ENCODE measurements at places on chromosomes 7 and 10.

GRCh38 chr7:2195400-2196246 is 37.1 kb downstream of the MAD1L1 start:
- no peak for DNase-seq

- DNase-seq, result no peak
Measured at GRCh38 chr7:139471740-139472353, 11.6 kb downstream of the KLRG2 start.

GRCh38 chr7:151824373-151824933 is 52.5 kb downstream of the PRKAG2 start:
- no peak for DNase-seq

DNA sequence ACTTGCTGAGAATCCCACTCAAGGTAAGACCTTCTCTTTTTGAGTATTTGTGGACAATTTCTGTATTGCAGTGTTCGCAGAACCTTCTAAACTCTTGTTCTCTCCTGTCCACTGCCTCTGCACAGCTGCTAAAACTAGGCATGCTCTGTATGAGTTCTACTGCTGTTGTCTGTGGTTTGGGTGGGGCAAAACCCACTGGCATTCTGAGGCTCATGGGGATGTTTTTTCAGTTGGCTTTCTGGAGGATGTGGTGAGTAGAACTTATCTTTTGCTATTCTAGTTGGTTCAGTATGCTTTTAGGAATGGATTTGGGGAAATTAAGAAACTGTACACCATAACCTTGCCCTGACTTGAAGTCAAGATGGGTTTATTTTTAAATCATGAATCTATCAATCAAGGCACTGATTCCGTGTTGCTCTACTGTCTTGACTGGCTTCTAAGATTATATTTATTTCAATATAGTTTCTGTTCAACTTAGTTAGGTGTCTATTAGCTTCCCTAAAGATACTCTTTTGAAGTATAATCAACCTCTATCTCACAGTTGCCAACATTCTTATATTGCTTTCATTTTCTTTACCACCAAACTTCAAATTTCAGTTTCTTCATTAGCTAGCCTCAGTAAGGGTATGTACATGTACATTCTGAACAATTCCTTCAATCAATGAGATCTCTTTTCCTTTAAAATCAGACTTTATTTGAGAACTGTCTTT is 25.0 kb upstream of the C1GALT1 start:
- no peak for DNase-seq

DNA sequence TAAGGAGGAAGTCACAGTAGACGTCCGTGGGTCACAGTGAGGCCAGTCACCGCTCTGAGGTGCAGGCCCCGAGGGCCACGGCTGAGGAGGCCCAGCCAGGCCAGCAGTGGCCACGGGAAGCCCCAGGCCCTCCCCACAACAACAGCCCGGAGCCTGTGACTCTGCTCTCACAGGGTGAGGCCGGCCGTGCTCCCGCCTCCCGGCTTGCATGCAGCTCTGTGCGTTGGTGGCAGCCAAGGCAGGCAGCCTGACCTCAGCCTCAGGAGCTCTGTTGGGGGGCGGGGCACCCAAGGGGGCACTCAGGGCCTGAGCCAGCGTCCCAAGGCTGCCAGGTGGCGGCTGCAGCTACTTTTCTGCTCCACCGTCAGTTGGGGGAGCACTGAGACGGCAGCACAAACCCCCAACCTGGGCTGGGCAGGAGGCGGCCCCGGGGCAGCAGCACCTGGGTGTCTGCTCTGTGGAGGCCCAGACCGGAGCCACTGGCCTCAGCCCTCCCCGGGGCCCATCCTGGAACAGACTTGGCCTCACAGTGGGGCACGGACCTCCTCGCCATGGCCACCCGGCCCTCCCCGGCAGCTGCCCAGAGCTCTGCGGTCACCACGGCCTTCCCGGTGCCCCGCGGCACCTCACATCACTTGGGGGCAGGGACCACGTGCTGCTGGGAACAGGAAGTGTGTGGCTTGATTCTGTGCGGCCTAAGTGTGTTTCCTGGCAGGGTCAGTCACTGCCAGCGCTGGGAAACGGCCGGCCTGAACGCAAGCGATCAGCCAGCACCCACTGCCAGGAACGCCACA is 13.3 kb downstream of the CYP2W1 start:
- DNase-seq, result no peak

- DNase-seq, result no peak
Measured at GRCh38 chr7:128284102-128284501, 43.0 kb downstream of the LEP start.

- DNase-seq, result peak; percentile 42
Measured at GRCh38 chr7:69599286-69599954, 1.1 kb downstream of the AUTS2 start.

- no peak for DNase-seq
Measured at GRCh38 chr10:71289421-71290130, 29.5 kb upstream of the SLC29A3 start.

GRCh38 chr10:26869528-26869927 is 8.8 kb upstream of the ABI1 start:
- DNase-seq, result no peak

GRCh38 chr7:108049962-108050361 is 47.0 kb upstream of the LAMB1 start:
- DNase-seq, result no peak

DNA sequence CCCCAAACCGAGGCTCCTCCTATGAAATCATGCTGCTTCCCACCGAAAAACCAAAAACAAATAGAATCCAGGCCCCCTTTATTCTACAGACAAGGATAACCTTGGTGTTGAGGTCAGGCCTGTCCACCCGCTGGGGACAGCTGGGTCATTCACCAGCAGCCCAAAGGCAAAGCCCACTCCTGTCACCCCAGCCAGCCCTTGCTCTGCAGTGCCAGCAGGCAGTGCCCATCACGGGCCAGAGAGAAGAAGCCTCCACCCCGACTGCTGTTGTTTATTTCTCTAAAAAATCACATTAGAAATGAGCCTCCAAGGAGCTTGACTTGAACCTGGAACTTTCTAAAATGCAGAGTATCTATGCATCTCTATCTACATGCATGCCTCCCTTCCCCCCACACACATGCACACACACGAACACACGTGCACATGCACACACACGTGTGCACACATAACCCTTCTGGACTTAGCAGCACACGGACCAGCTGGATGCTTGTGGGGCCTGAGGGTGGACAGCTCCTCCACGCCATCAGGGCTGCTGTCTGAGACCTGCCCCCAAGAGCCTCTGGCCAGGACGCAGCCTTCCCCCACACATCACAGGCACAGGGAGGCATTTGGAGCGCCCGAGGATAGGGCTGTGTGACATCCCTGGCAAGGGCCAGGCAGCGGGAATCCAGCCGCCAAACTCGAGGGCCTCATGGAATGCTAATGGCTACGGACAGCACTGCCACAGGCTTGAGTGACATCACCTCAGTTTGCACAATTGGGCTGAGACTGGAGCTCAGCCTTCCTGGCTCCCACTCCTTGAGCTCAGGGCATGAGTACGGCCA is 22.8 kb downstream of the PRKAG2 start:
- no peak for DNase-seq

DNA sequence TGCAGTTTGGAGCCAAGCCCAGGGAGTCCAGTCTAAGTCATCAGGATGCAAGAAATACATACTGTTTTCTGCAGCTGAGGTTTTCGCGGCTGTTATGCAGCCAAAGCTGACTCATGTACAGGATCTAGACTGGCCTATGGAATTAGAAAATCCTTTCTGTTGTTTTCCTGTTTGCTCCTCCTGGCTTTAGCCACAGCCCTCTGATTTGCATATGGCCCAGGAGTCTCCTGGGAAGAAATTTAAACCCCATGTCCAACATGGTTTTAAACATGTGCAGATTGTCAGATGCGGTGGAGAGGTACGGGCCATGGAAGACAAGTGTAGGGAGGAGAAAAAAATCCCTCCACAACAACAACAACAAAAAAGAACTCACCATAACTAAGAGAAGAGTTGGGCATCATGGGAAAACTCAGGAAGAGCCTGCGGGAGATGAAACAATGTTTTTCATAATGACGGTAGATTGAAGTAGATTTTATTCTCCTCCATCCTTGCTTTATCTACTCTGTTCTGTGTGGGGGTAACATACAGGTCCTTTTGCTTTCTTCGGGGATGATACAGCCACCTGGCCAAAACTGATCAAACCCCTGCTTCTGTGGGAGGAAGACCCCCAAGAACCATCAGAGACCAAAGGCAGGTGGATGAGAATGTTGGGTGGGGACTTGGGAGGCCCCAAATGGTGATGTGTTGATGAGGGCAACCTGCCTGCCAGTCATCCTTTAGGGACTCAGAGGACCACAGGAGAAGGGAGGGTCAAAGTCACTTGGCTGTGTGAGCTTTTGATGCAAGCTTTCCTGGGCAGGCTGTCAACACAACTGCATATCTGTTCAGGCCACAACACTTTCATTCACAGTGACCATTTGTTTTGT is 29.8 kb upstream of the GNA12 start:
- no peak for DNase-seq

GRCh38 chr10:104766341-104766740 is 125.3 kb downstream of the SORCS3 start:
- no peak for DNase-seq

GRCh38 chr10:86343761-86344160 is 22.8 kb downstream of the GRID1 start:
- no peak for DNase-seq

GRCh38 chr7:140036224-140036962 is 26.4 kb downstream of the PARP12 start:
- no peak for DNase-seq

DNA sequence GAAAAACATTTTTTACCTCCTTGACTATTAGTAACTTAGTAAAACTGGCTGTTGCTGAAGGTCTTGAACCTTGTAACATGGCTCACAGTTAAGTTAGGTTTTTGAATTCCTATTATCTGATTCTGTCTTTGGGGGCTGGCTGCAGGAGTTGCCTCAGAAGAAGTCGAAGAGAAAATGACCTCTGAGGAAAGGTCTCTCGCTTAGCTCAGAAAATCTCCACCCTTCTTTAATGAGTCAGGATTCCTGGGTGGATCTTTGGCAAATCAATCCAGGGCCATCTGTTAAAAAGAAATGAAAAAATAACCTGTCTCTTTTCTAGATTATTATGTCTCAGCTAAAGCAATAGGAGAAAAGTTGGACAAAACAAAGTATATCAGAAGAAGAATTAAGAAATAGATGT is 267.8 kb upstream of the SEMA3C start:
- no peak for DNase-seq

GRCh38 chr7:102436118-102436517 is 2.7 kb downstream of the ORAI2 start:
- DNase-seq, result no peak

DNA sequence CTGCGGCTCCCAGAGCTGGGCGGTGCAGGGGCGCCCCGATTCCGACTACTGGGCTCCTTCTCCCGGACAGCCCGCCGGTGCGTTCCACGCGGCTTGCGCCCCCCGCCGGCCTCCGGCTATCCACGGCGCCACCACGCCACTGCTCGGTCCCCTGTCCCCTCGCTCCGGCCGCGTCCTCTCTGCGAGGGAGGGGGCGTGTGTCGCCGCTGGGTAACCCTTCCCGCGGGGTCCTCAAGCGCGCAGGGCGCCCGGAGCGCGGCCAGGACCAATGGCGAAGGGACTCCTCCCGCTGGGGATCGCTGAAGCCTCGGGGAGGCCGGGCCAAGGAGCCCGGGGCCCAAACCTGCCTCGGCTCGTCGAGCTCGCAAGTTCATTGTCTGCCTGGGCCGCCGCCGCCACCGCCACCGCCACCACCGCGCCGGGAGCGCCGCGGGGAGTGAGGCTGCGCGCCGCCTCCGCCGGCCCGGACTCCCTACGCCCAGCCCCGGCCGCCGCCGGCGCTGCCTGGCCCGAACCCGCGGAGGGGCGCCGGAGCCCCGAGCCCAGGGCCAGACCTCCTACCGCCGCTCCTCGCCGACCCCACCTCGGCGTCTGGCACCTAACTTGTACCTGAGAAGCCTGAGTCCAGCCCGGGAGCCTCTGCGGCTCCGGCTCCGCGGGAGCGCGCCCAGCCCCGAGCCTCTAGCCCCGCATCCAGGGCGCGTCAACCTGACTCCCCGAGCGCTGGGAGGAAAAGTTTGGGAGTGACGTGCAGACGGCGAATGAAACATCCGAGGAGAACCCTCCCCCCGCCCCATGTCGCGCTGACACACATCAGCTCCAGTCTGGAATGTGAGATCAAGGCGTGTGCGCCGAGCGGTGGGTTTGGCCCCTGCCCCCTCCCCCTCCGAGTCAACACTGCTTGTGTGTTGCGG is at the start of gene CHST15:
Gene CHST15, minus strand, starts transcription at position 739 of the 914 bp plus-strand sequence. CDS start 47,386 bp downstream, outside the sequence.
- peak; percentile 22 for DNase-seq

DNA sequence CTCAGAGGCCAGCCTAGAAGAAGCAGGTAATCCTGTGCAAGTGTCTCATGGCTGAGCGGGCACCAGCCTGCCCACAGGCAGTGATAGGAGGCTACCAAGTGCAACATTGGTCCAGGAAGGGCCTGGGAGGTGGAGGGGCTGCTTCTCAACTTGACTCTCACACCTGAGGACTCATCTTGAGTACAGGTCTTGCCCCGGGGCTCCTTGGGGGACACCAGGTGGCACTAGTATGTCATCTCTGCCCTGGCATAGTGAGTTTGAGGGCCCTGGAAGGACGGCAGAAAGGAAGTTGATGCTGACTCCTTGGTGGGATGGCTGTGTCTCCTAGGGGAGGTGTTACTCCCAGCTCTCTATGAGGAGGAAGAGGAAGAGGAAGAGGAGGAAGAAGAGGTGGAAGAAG is 2.3 kb downstream of the CCDC136 start:
- DNase-seq, result no peak

GRCh38 chr10:4243651-4244050 is 458.6 kb upstream of the KLF6 start:
- DNase-seq, result no peak

DNA sequence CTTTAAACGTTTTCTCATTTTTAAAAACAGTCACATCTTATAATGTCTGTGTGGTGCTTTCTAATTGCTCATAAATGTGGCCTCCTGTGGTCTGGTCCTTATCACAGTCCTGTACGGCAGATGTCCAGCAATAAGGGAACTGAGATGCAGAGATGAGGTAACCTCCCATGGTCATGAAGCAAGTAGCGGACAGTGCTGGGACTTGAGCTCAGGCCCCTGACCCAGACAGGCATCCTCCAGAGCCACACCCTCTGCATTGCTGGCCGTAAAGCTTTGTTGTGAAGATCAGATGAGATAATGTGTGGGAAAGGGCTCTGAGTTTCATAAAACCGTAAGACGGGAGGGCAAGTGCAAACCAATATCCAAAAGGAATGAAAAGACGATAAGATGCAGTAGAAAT is 48.2 kb downstream of the DYNC2I1 start:
- no peak for DNase-seq
